ENCODE measurements at places on chromosomes 6 and 20.
A peak's percentile ranks its signal among the peaks of the same experiment; 100 is the strongest.

DNA sequence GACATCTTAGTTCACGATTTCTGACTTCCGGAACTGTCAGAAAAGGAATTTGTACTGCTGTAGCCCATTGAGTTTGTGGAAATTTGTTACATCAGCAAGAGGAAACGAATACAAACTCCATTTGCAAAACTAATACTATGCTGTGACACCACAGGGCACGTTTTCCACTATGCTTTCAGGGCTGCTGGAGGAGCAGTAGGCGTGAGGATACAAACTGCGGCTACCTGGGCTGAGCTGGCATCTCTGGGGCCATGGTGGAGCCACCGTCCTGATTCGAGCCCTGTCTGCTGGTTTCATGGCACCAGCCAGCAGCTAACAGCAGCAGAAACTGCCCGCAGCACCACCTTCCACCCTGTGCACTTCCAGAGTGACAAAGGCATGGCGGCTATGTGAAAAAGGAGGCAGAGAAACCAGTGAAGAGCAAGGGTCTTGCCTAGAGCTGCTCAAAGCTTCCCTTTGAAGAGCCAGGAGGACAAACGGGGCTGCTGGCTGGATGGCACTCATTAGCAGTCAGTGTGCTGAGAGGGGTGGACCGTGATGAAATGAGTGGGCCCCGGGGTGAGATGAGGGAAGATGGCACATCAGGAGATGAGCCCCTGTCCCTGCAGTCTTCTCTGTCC is 58.9 kb upstream of the STX16 start:
- no peak for DNase-seq

DNA sequence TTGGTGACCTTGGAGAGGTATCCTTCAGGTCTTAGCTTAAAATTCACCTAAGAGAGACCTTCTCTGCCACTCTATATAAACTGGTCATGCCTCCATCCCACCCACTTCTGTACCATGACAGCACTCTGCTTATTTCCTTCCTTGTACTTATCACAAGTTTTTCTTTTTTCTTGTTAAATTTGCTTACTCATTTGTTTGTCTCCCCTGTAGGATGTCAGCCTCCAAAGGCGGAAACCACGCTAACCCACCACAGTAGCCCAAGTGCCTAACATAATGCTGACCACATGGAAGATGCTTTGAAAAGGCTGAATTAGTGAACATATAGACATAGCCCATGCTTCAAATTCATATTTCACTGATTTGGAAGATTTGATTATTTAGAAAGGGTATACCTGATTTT is 5.4 kb downstream of the BMP6 start:
- DNase-seq: no peak

- DNase-seq: peak; percentile 18
These were observed at the start of gene FOXO3 for GRCh38 chr6:108560463-108561308. Gene FOXO3 (plus strand): TSS chr6:108560917. CDS start chr6:108561209, 292 bp downstream.

- DNase-seq: no peak
These were observed 52.6 kb upstream of the PRELID3B start for GRCh38 chr20:59095140-59095539.

DNA sequence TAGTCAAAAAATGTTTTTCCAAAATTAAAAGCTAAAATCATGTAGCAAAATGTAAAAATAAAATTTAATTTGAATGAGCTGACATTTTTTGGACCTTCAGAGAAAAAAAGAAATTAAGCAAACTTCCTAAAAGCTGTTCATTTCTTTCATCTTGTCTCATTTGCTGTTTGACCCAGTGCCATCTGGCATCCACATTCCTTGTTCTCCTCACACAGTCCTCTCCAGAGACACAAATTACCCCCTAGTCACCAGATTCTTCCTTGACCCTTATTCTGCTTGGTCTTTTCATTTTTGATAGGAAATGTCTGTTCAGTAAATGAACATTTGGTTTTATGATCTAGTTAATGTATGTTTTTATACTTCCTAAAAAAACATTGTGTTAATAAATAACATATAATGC is 55.2 kb downstream of the HDDC2 start:
- DNase-seq: no peak

All from stimulated activated CD8-positive, alpha-beta memory T cell treated with anti-CD3 and anti-CD28 coated beads, Interleukin-4, amount 100 ng/mL, for 4 hours (primary cell).